ENCODE measurements at places on chromosomes 3 and 15. TPM values are rescaled to one million over a fixed set of nuclear protein-coding genes. Genes with fewer than 3 reads are reported as not detected.

GRCh38 chr15:68265674-68266073 is 11.9 kb upstream of the FEM1B start:
- DNase-seq: no peak

Gene HIGD2B
- total RNA-seq: not detected

DNA sequence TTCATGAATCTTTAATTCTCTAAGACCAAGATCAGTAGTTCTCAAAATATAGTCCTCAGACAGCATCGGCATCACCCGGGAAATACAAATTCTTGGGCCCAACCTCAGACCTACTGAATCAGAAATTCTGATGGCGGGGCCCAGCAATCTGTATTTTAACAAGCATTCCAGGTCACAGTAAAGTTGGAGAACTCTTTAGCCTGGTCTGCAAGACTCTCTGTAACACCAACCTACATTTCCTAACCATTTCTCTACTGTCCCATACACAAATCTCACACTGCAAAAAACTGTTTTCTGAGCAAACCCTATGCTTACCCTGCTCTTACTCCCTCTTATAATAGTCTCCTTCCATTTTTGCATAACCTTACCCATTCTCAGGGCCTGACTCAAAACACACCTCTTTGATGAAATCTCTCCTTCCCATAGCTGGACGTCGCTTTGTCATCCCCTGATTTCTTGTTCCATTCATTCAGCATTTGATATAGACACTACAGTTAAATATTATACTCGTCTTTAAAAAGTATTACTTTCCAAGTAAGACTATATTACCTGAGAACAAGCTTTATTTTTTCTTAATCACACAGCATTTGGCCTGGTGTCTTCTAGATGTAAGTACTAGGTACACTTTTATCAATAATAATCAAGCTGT is 83.3 kb upstream of the MYO5C start:
- DNase-seq: no peak

DNA sequence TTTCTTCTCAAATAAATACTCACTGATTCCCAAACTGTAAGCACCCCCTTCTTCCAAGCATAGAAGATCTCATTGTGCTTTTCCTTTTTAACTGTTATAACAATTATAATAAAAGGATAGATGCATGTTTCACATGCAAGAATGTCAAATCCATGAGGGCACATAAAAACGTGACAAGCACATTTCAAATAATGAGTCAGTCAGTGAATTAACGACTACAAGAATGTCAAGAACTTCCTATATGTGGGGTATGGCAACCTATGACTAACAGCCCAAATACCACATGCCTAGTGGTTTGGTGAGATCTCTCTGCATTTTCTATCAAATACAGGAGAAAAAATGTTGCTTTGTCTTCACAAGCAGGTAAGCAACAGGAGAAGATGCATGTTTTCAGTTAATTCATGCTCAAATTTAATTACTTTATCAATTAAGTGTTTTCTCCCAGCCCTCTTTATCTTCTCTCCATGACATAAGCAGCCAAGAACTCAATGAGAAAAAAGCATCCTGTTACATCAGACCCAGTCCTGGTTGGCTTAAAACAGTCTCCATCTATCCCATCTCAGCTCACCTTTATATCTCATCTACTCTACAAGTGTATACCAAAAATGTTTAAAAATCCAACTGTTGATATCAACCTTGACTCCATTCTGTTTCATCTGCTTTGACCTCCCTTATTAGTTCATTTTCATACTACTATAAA is 181.5 kb upstream of the LMCD1 start:
- no peak for DNase-seq

GRCh38 chr3:60160822-60161748 is 1090.2 kb downstream of the FHIT start:
- DNase-seq: no peak

- no peak for DNase-seq
Measured at GRCh38 chr3:32493437-32494414, 8.9 kb downstream of the CMTM6 start.

GRCh38 chr15:42544853-42545629 is 3.6 kb downstream of the LRRC57 start:
- no peak for DNase-seq

Gene SAMD7
- total RNA-seq: not detected

- DNase-seq: no peak
Measured at GRCh38 chr3:71710906-71711494, 14.2 kb downstream of the EIF4E3 start.

DNA sequence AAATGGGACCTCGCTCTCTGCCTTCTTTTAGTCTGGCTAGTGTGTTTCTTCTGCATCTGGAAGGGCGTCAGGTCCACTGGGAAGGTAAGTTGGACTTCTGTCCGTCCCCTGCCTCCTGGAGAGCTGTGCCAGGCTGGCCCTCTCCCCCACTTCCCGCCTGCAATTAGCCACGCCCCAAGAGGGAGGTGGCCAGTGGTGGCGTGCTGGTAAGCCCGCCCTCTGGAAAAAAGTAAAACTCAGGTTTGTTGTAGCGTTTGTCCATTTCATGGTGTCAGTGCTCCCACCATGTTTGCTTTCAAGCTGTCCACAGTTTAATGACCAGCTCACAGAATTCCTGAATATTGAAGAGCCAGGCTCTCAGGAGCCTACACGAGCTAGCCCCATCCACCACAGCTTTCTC is 55.6 kb downstream of the SLC6A6 start:
- peak; percentile 85 for DNase-seq

- no peak for DNase-seq
Measured at GRCh38 chr15:74775132-74775562, 6.7 kb upstream of the CSK start.

Gene EXD1
- not detected for total RNA-seq

DNA sequence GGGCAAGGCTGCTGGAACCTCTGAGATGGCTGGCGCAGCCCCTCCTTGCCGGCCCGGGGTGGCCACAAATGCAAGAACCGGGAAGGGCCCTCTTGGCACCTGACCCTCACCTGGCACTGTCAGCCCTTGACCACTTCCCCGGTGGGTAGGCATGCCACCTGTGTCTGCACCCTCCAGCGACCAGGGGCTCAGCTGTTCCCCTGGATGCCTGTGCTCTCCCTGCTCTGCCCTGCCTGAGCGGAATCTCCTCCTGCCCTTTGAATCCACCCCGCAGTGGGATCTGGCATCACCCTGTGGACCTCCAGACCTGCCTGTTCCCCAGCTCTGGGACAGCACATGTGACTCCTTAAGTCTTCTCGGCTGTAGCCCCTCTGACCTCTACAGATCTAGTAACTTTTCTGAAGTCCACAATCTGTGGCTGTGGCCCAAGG is 26.1 kb upstream of the FGD5 start:
- no peak for DNase-seq

Gene GLDN
- 1.7 TPM for total RNA-seq

Gene CYP1A2
- not detected for total RNA-seq

- no peak for DNase-seq
Measured at GRCh38 chr15:27853624-27854455, 245.3 kb downstream of the OCA2 start.

Gene PLA1A
- 2.4 TPM for total RNA-seq

DNA sequence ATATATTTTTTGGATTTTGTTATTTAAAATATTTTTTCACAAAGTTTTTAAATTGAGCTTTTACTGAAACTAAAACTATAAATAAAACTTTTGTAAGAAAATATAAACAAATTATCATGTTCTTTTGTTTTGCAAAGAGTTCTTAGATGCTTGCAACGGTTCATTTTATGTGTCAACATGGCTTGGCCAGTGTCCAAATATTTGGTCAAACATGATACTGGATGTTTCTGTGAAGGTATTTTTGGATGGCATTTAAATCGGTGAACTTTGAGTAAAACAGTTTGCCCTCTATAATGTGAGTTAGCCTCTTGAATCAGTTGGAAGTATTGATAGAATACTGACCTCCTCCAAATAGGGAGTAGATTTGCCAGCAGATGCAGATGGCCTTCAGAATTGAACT is 612.6 kb upstream of the NECTIN3 start:
- DNase-seq: no peak

DNA sequence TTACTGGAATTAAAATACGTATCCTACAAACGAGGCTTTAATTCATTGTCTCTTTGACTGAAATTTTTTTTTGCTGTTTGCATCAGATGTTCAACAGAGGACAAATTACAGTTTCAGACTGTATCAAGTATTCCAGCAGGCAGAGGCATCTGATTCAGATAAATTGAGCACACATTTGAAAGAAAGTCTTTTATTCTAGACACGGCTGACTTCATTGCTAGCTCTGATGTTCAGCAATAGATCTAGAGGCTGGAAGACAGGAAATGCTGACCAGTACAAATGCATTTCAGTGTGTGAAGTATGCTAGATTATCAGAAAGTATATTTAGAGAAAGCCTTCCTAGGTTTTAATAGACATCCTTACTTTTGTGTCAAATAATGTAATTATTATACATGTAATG is 472.2 kb downstream of the NLGN1 start:
- DNase-seq: no peak

Gene SLC22A14
- total RNA-seq: not detected

- DNase-seq: no peak
Measured at GRCh38 chr3:189758186-189758585, 127.0 kb downstream of the TP63 start.

Gene GRAMD2A
- total RNA-seq: 2.0 TPM

Gene CD96
- 0.18 TPM for total RNA-seq

Gene ATP10A
- total RNA-seq: 0.81 TPM

GRCh38 chr15:76440441-76440840 is 103.9 kb downstream of the ISL2 start:
- no peak for DNase-seq

Gene DLL4
- total RNA-seq: 0.20 TPM

Data from endodermal cell (in vitro differentiated cells).